ENCODE measurements at places on chromosomes 16 and 17.

DNA sequence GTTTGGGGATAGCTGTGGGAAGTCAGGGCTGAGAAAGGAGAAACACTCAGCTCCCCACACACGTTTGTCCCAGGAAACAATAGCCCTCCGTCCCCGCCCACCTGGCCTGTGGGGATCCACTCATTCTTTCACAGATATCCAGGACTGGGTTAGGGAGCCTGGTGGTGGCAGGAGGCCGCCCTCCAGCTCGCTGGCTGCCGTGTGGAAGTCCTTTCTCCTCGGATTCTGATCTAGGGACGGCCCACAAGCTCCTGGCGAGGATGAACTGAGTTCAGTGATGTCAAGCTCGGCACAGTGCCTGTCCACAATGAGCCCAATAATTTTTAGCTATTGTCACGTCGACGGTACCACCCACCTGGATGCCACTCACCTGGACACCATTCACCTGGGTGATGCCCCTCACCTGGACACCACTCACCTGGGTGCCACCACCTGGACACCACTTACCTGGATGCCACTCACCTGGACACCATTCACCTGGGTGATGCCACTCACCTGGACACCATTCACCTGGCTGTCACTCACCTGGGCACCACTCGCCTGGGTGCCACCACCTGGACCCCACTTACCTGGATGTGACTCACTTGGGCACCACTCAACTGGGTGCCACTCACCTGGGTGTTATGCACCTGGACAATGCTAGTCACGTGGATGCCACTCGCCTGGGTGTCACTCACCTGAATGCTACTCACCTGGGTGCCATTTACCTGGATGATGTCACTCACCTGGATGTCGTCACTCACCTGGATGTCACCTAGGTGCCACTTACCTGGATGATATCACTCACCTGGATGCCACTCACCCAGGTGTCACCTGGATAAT lies 172.5 kb upstream of the FOXF1 start:
- peak; percentile 5 for DNase-seq

GRCh38 chr17:8066841-8067775 lies 20.4 kb downstream of the ALOX12B start:
- DNase-seq = peak; percentile 29

DNA sequence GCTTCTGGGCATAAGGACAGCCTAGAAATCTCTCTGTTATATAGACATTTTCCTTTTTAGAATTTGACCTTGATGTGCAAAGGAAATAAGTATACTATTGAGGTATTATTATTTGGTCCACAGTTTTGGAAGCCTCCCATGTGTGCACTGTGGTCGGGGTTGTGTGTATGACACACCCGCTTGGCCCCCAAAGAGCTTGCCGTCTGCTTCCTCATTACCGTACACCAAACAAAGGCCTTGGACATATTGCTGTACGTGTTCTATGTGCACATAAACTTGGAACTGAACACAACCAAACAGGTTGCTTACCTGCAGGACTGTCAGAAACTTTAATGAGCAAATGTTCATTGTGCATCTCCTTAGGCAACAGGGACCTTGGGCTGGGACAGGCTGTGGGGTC lies 38.2 kb downstream of the METRNL start:
- no peak for DNase-seq

GRCh38 chr17:78940708-78941107 lies 15.5 kb upstream of the TIMP2 start:
- peak; percentile 98 for DNase-seq

- no peak for DNase-seq
These were observed 23.7 kb downstream of the IST1 start for GRCh38 chr16:71919035-71919434.

DNA sequence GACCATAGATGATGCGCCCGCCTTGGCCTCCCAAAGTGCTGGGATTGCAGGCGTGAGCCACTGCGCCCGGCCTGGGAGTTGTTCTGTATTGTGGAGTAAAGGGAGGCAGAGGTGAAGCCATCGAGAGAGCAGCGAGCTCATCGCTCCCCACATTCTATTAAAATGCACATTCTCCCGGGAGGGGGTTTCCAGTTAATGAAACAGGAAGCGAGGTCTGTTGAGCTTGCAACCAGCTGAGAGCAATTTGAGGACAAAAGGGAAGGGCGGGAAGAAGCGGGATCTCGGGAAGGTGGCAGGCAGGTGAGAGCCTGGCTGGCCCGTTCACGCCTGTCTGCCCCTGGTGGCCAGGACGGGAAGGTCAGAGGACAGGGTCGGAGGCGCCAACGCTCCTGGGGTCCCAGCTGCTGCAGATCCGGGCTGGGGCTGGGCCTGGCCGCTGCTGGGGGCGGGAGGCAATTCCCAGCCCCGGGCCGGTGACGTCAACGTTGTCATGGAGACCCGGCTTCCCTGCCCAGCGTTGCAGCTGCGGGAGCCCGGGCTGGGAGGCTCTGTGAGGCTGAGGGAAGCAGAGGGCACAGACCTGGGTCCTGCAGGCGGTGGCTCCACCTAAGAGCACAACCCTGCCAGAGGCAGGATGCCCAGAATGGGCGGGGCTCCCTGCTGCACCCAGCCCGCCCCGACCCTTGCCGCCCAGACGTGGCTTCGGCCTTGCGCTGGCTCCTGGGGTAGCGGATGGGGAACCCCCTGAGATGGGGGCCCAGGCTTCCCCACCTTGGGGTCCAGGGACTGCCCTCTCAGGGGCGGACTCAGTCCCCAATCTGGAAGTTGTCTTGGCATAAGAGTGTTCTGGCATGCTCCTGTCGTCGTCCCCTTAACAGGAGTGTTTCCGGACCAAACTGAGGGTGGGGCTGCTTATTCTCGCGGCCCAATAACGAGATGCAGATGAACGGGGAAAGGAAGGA lies 48.7 kb upstream of the PLCG2 start:
- peak; percentile 97 for DNase-seq

Measured in DMS53 (cell line).